ENCODE measurements at places on chromosomes 12 and 14.

GRCh38 chr14:91963465-91963864 lies 16.0 kb upstream of the FBLN5 start:
- DNase-seq = no peak

DNA sequence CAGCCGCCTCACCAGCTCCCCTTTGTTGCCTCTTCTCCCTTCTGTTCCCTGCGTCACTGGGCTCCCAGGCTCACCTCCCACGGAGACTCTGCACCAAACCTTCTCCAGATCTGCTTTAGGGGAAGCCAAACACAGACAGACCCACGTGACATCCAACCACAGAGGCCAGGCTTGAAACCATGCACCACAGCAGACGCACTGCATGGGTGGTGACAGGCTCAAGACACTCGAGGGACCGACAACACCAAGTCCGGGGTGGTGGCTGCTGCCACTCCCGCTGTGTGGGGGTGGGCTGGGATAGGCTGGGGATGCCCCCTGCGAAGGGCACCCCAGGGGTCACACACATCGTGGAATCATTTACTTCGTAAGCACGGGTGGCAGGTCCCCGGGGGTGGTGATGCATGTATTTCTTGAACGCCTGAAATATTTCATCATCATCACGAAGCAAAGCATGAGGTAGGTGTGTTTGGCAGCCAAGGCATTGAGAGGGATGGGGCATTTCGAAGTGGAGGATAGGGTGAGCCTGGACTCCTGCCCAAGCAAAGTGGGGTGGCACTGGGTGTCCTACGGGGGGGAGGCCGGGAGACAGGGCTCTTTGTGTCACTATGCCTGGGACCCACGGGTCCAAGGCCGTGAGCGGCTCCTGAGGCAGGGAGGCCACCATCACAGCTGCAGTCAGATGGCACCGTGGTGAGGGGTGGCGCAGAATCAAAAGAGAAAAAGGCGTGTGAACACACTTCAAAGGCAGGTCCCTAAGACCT lies 66.8 kb upstream of the RFLNA start:
- DNase-seq = no peak

GRCh38 chr12:68113644-68114043 lies 45.9 kb downstream of the IFNG start:
- no peak for DNase-seq

DNA sequence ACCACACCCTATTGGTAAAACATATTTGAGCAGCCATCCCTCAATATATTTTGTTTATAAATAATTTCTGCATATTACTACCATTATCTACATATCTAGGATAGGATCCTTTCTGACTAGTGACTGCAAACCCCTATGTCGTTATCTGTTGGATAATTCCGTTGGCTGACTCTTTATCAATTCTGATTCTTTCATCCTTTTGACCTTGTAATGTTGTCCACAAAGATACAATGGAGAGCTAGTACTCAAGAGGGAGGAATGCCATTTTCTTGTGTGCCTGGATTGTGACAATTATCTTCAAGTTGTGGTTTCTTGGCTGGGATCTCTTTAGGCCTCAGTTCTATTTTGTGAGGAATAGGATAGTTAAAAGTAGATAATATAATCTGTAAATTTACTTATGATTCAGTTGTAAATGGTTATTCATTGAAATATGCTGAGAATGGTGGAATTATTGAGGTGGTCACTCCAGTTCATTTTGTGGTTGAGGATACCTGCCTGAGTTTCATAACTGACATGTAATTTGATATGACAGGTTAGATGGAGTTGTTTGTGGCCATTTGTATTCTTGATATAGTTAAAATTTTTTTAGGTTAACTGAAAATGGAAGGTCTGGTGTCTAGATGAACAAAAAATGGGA lies 10.1 kb downstream of the CHST11 start:
- peak; percentile 46 for DNase-seq

DNA sequence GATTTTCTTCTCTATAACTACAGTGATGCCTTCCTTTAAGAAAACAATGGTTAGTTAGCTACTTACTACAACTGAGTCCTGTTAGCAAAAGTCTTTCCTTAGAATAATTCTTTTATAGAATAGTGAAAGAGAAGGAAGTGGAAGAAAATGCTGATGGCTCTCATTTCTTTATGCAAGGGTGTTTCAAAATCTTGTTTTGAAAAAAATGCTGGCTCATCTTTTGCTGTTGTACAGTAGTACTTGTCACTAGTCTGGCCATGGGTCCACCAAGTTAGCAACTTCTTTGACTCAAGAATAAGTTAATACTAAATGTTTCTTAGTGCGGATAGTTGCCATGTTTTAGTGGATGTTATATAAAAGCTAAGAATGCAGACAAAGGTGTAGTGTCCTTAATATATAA lies 225.4 kb downstream of the PTPRO start:
- DNase-seq = peak; percentile 24

DNA sequence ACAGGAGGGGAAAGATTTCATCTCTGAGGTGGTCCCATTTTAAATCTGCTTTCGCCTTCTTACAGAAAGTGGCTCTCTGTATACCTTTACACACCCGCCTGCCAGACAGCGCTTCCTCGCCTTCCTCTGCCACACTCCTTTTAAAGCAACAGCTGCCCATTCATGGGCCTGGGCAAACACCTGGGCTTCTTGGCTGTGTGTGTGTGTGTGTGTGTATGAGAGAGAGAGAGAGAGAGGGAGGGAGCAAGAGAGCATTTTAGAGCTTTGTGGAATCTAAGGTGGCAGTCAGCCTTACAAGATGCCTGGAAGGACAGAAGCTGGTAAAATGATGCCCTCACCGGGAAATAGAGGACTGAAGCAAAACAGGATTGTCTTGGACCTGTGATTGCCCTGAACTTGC lies 20.0 kb downstream of the PTHLH start:
- DNase-seq = no peak

GRCh38 chr12:89208661-89209096 lies 143.6 kb downstream of the DUSP6 start:
- no peak for DNase-seq

- DNase-seq = peak; percentile 83
Observed at GRCh38 chr12:109875572-109876131, 4.7 kb downstream of the GLTP start.

- DNase-seq = no peak
Observed at GRCh38 chr14:73468828-73469375, 10.6 kb upstream of the NUMB start.

DNA sequence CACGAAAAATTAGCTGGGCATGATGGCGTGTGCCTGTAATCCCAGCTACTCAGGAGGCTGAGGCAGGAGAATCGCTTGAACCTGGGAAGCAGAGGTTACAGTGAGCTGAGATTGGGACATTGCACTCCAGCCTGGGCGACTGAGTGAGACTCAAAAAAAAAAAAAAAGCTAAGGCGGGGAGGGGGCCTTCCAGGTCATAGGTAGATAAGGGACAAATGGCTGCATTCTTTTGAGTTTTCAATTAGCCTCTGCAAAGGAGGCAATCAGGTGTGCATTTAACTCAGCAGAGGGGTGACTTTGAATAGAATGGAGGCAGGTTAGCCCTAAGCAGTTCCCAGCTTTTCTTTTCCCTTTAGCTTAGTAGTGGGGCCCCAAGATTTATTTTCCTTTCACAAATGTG lies 743 bp upstream of the AACS start:
- DNase-seq = no peak

DNA sequence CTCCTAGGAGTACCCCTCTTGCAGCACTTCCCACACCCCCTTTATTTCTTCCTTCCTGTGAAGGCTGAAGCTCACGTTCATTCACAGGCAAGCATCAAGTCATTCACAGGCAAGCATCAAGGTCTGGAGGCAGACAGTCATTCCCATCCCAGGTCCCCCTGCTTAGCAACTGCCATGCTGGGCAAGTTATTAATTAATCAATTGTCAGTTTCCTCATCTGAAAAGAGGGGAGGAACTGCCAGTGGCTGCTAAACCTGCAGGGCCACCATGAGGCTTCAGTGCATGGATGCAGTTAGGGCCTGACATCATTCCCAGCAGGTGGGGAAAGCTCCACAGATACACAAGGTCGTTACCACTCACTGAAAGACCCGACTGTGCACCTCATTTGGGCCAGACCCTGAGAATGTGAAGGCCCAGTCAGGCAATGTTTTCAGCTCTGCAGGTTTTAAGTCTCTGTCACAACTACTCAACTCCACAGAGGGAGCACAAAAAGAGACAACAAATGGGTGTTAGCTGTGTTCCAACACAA lies 85.0 kb upstream of the GPR68 start:
- DNase-seq = no peak

DNA sequence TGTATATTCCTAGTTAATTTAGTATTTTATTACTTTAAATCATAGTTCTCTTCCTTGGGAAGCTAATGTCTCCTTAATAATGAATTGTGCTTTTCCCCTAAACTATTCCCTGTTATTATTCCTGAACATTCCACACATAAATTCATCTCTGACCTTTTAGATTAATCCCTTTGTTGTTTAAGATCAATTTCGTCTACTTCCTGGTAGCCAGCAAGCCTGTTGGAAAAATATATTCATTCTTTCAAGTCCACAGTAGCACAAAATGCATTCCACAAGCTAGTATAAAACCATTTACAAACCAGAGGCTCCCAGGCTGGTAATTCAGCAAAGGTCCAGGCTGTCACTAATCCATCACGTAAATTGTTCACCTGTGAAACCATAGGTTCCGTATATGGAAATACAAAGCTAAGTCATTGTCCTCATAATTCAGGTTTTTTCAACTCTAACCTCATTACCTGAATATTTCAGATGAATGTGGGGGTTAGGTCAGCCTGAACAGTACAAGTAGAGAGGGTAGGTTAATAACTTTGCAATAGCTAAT lies 232.7 kb downstream of the SEC23A start:
- no peak for DNase-seq

DNA sequence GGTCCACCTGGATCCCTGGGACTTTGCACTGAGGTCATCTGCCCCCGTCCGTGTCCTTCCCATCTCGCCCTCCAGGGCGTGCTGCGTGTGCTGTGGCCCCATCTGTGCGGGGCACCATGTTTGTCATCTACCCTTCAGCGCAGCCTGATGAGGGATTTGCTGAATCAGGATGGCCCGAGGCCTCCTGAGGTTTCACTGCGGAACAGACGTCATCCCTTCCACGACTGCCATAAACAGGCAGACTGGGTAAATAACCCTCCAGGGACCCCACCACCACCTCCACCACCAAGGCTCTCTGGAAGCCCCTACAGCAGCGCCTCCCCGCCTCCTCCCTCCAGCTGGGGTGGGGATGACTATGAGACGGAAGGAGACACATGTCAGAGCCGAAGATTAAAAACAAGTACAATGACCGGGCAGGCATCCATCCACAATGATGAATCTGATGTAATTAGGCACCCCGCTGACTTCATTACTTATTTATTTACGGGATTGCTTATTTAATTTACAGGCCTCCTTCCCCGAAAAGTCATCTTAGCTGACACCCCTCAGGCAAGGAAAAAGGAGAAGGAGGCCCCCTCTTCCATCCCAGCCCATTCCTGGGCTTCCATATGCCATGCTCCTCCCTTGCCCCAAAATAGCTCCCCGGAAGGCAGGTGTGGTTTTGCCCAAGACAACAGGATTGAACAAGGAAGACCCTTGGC lies 39.4 kb downstream of the NCOR2 start:
- DNase-seq = no peak

GRCh38 chr14:72630374-72630773 lies 263.5 kb downstream of the DPF3 start:
- no peak for DNase-seq

GRCh38 chr12:58268069-58268468 lies 326.7 kb downstream of the ATP23 start:
- DNase-seq = no peak

GRCh38 chr14:95040708-95041476 lies 116.4 kb downstream of the DICER1 start:
- DNase-seq = no peak

- DNase-seq = no peak
Observed at GRCh38 chr12:132723764-132724140, 13.1 kb downstream of the PGAM5 start.

GRCh38 chr14:104587641-104588040 lies 8.1 kb downstream of the C14orf180 start:
- no peak for DNase-seq

DNA sequence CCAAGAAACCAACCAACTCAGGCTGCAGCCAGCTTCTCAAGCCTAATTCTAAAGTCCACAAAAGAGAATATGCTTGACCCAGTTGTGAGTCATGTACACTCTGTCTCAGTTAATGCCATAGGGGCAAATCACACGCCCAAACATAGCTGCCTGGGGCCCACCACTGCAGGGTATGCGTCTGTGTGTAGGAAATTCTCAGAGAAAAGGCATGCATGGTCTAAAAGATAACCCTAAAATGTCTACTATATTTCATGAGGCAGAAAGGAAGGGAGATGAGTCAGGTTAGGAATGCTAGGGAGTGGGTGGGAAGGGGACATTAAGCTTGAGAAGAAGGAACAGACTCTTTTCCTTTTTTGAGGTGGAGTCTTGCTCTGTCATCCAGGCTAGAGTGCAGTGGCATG lies 22.3 kb upstream of the SPTLC2 start:
- DNase-seq = no peak

DNA sequence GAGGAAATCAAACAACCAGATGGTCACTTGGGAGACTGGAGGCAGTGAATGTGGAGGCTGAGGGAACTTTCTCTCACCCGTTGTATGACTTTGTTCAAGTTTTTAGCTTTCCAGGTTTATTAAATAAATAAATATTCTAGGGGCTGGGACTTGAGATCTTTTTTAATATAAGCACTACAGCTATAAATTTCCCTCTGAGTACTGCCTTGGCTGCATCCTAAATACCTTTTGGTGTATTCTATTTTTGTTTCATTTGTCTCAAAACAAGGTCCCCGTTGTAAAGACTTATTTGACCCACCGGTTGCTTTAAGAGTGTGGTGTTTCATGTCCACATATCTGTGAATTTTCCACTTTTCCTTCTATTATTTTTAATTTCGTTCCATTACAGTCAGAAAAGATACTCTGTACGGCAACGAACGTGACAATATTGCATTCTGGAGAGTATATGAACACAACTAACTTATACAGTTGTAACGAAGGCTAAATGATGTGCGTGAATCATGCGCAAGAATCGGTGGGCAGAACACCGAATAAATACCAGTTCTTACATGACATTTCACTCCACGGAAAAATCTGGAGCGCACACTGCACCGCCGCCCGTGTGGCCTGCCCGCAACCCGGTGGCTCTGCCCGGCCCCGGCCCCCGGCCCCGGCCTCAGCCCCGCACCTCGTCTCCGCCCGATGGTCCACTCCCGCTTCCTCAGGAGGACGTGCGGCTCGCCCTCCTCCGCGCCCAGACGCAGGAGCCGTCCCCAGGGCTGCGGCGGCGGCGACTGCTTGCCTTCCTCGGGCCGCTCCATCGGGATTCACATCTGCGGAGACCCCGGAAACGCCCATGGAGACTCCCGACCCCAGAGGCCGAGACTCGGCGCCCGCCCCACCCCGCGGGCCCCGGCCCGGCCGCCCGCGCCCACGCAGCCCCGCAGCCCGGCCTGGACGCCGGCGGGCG lies 602 bp downstream of the CHFR start:
- no peak for DNase-seq

DNA sequence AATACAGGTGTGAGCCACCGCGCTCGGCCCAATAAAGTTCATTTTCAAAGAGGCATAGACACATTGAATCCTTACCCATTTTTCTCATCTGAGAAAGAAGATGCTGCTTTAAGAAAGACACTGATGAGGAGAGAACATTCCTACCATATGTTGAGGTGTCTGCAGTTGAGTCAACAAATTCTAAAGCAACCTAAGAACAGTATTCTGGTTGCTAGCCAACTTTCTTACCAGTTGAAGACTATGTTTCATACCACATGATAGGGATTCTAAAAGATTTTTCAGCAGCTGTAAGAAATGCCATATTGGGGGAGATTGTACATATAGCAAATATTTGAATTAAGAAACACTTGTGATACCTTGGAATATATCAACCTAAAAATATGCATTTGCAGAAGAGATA lies 160.1 kb downstream of the SRGAP1 start:
- no peak for DNase-seq
